ENCODE measurements at places on chromosomes 2 and 18.

DNA sequence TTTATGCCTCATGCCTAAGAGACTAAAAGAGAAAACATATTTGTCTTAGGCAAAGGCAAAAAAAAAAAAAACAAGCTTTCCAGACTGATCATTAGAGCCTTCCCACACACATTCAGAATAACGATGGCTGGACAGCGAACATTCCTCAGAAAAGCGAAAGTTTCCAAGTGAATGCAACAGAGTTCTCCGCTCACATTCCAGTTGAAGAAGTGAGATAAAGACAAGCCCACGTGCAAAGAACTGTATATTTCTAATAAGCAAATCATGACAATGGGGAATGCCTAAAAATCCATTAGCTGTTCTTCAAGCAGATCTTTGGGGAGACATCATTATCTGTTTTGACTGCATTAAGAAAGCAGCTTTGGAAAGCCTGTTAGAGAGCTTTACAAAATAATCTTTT is 347.9 kb downstream of the METTL4 start:
- no peak for DNase-seq

DNA sequence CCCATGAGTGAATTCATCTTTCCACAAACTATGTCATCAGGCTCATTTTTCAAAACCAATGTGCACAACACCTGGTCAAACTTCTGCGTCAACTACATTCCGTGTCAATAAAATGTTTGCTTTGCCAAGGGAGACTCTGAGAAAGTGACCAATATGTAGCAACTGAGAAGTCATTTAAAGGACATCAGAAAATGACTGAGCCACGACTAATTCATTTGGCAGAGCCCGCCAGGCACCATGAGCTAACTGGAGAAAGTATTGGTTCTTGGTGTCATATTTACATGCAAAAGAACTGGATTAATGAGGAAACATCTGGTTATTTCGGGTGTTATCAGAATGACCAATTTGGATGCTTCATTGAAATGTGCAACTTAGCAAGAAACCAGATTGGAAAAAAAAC is 7.2 kb downstream of the RND3 start:
- DNase-seq = no peak

- DNase-seq = no peak
Measured at GRCh38 chr2:25566094-25566493, 107.3 kb downstream of the DTNB start.

GRCh38 chr2:112077814-112078213 is 22.7 kb downstream of the TMEM87B start:
- no peak for DNase-seq

GRCh38 chr18:74373428-74373827 is 57.8 kb downstream of the C18orf63 start:
- no peak for DNase-seq

DNA sequence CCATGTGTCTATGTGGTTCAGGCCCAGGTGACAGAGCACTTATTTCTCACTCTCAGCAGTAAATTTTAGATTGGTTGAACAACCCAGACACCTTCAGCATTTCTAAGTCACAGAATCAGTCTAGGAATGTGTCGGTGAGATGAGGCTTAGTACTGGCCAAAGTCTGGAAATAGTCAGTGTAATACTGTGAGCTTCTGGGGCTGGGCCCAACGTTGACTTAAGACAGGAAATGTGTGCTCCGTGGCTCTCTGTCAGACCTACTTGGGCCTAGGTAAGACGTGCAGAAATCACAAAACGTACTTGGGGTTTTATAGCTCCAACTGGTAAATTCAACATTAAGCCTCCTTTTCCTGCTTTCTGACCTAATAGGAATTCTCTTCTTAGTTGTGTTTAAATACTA is 160.3 kb upstream of the COL3A1 start:
- no peak for DNase-seq

- no peak for DNase-seq
Measured at GRCh38 chr2:10229462-10230099, 73.1 kb upstream of the HPCAL1 start.

GRCh38 chr18:22564036-22564435 is 146.3 kb upstream of the CTAGE1 start:
- DNase-seq = no peak

GRCh38 chr2:10527585-10527984 is 79.5 kb upstream of the ODC1 start:
- no peak for DNase-seq

DNA sequence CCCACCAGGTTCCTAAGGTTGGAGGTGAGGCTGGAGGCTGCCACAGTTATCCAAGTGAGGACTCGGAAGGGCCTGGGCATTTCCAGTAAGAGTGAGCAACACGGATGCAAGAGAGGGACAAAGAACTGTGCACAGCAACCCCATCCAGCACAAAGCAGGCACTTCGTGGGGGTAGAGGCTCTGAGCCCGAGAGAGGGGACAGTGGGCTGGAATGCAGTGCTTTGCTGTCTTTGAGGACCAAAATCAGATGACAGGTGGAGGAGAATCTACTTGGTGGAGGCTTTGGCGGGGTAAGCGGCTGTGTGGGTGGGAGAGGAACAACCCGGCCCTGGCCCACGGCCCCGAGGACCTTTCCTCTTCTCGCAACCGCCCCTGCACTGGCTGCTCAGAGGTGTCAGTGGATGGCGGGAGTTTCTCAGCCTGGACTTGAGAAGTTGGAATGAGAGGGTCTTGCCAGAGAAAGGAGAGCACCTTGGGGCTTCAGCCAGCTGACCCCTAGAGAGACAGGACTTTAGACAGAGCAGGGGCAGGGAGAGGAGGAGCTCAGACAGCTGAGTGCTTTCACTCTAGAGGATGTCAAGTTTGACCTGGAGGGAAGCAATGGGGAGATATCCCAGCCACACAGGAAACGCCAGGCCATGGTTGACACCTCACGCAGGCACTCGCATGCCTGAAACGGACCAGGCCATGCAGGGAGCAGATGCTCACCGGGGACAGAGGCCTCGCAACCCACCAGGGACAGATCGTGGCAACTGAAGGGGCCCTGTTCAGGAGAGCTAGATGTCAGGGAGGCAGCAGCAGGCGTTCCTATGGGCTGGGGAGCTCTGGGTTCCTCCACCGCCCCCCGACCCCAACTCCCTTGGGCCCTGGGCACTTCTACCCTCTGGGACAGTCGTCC is 11.6 kb downstream of the RAMP1 start:
- DNase-seq = no peak

DNA sequence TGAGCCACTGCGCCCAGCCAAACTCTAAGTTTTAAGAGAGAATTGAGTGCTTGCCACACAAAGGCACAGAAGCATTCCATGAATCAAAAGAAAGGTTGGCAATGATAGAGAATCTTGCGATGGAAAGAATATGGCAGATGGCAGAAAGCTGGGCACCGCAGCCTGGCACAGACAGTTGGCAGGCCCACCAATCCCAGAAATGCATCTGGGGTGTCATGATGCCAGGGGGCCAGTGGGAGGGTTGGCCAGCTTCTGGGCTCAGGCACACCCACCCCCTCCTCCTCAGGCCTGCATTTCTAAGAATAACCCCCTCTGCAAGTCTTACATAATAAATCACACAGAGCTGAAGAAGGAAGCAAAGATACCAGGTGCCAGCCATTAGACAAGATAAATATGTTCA is 19.6 kb downstream of the ZNF2 start:
- no peak for DNase-seq

DNA sequence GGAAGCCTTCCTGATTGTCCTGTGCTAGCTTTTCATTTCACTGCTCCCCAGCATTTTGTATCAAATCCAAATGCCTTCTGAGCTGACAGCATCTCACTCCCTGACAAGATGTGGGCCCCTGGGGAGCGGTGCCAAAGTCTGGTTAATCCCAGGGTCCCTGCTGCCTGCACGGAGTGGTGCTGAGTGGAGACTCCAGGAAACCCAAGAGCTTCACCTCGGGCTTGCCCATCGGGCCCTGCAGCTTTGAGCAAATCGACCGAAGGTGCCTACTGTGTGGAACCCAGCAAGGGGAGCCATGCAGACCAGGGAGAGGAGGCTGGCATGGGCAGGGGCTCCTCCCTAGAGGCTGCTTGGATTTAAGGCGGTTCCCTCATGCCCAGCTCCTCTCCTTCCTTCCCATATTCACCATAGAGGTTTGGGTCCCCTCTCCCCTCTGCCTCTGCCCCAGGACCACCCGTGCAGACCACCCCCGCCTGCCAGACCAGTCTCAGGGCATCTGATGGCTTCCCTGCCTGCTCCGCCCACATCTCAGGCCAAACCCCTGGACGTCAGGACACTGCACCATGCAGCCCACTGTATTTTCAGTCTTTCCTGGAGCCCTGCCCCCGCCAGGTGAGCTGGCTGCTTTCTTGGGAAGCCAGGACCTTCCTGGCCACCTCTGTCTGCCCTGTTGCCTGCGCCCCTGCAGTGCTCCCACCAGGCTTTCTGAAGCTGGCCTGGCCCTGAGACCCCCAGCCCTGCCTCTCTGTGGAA is 37.8 kb downstream of the RRM2 start:
- no peak for DNase-seq

DNA sequence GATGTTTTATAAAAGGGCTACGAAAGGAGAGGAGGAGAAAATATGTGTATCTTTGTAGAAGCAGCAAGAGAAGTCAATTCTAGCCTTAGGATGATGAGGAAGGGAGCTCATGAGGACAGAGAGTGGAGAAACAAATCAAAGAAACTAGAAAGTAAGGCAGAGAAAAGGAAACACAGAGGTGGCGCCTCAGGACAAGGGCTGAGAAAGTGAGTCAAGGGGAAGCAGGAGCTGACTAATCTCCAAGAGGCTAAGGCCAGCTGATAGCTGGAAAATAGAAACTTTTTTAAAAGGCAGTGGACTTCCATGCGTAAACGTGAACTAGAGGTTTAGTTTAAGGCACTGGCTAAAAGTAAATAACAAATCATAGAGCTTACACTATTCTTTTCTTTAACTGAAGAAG is 173.3 kb downstream of the ANKRD44 start:
- DNase-seq = no peak

DNA sequence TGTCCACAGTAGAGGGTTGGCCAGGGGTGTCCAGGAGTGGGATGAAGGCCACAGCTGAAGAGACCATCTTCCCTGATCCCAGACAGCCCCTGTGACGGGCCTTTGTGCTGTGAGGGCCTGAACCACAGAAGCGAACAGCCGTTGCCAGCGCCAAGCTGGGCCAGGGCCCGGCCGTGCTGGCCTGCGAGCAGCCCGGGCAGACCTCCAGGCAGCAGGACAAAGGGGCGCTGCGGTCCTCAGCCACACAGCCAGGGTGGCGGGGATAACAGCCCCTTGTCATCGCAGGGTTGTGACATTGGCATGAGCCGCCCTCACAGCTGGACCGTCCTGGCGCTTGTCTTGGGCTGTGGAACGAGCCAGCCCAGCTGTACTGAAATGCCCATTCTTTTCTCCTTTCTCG is 161.1 kb downstream of the FAM210A start:
- no peak for DNase-seq
